Hepatocyte (in vitro differentiated cells): ENCODE measurements at places on chromosomes 7 and 10.

DNA sequence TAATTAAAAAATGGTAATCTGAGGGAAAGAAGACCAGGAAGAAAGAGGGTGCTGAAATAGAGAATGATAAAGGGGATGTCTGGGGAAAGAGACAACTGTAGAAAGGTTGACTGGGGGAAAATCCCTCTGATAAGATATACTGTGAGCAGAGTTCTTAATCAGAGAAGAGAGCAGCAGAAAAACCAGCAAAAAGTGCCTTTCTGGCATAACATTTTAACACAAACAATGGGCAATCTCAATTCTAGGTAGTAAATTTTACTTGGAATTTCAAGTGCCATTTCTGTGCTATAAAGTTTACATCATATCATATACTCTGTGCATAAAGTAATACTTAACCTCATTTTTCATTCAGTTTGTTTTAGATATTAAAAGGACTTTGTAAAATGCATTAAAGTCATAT lies 251.9 kb upstream of the HGF start:
- no peak for DNase-seq

DNA sequence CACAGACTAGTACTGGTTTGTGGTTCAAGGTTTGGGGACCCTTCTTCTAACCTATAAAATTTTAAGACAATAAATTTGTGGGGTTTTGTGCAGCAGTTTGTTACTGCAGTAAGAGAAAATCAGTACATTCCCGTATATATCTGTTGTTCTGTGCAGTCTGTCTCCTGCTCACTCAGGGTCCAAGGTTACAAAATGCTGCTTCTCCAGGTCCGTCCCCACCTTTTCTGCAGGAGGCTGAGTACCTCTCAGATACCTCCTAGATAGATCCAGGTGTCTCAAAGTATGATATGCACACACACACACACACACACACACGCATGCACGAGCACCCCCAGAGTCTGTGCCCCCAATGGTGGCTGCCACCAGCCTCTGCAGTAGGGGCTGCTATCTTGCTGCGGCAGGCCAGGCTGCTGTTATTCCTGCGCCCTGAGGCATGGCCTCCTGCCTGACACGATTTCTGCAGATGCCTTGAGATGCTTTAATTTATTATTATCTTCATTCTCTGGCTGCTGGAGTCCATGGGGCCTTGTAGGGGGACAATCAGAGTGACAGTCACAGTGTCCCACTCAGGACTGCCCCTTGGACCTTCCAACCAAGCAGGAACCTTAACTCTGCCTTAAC lies 25.2 kb upstream of the ASL start:
- DNase-seq: no peak

DNA sequence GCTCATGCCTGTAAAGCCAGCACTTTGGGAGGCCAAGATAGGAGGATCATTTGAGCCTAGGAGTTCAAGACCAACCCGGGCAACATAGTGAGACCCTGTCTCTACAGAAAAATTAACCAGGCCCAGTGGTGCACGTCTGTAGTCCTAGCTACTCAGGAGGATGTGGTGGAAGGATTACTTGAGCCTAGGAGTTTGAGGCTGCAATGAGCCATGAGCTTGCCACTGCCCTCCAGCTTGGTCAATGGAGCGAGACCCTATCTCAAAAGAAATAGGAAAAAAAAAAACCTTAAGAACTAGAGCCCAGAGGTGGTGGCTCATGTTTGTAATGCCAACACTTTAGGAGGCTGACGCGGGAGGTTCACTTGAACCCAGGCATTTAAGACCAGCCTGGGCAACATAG lies 2.2 kb downstream of the STRA8 start:
- DNase-seq: no peak

- peak; percentile 65 for DNase-seq
These were observed 973 bp downstream of the SDK1 start for GRCh38 chr7:3301831-3302618.

DNA sequence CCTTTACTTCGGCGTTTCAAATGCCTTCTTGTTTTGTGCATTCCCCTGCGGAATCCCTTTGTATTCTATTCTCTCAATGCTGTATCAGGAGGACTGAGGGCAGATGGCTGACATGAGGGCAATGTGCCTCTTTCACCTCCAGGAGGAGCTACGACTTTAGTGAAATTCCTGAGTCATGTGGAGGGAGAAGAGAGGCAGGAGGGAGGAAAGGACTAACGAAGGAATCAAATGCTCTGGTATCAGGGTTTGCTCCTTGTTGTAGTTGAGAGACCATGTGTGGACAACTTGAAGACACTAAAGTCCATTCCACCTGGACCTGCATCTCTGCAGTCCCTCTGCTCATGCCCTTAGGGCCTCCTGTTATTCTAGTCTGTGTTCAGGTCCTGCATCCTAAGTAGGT lies 40.2 kb upstream of the PRSS58 start:
- peak; percentile 23 for DNase-seq

DNA sequence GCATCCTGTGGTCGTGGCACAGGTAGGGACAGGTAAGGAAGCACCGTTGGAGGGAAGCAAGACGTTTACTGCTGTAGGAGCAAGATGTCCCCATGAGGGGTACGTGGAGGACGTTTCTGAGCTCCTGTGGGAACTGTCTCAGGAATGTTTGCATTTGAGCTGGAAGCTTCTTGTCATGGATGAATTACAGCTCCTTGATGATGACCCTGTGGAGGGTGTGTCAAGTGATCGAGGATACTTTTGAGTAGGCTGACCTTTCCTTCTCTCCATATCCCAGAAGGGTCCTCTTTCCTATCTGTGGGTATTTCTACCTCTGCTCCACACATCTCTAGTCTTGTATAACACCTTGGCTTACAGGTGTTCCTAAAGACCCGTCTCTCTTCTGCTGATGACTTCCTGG lies 94.8 kb downstream of the PFKFB3 start:
- DNase-seq: no peak

GRCh38 chr7:105015390-105015965 lies 1.5 kb downstream of the KMT2E start:
- peak; percentile 59 for DNase-seq

GRCh38 chr10:126203746-126204145 lies 184.5 kb downstream of the ADAM12 start:
- DNase-seq: no peak

- DNase-seq: peak; percentile 18
These were observed at the start of gene DGKB for GRCh38 chr7:14902589-14903067. DGKB (minus strand) TSS chr7:14902751.

DNA sequence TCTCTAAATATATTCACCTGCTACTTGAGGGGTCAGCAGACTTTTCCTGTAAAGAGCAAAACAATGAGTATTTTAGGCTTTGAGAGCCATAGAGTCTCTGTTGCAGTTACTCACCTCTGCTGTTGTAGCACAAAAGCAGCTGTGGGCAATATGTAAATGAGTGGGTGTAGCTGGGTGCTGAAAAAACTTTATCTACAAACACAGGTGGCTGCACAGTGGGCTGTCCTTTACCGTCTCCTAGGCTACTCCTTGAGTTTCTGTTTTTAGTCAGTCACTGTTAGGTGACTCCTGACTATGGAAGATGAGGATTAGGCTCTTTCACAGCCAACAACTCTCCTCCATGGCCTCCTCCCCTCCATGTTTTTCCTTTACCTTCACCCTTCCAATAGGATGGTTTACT lies 286.1 kb upstream of the C7orf33 start:
- no peak for DNase-seq

- peak; percentile 43 for DNase-seq
These were observed 43.4 kb downstream of the ZNF117 start for GRCh38 chr7:64947252-64948000.

GRCh38 chr7:155620497-155620896 lies 24.0 kb upstream of the RBM33 start:
- DNase-seq: no peak

DNA sequence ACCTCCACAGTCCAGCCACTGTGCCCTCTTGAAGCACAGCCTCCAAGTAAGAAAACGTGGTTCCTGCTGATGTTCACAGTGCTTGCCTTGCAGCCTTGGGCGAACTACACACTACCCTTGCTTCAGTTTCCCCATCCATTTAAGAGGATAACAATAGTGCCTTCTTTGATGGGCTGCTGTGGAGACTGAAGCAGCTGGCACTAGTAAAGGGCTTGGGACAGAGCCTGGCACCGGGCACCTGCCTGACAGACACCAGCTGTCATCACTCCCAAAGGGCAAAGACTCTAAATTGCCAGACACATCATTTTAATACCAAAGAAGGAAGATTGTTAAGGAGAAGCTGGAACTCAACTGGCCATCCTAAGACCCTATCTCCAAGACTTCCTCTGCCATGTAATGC lies 3.1 kb upstream of the C10orf90 start:
- no peak for DNase-seq

- no peak for DNase-seq
These were observed 85.2 kb upstream of the PDSS1 start for GRCh38 chr10:26612151-26612915.

- no peak for DNase-seq
These were observed 1.1 kb downstream of the EFCAB10 start for GRCh38 chr7:105580022-105580740.

DNA sequence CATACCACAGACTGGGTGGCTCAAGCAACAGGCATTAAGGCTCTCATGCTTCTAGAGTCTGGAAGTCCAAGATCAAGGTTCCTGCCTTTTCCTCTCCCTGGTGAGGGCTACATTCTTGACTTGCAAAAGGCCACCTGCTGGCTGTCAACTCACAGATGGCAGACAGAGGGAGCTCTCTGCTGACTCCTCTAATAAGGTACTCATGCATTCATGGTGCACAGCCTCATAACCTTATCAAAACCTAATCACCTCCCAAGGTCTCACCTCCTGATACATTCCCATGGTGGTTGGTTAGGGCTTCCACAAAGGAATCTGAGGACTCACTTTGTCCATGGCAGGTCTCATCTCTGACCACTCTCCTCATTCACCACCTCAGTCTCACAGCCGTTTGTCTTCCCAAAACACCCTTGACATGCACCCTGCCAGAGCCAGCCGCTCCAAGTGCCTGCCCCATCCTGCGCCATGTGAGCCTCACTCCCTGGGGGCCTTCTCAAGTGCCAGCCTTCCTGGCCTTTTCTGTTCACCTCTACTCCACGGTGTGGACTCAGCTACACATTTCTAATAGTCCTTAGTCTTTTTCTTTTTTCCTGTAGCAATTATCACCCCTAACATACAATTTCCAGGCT lies 400.3 kb upstream of the ADARB2 start:
- DNase-seq: peak; percentile 49

DNA sequence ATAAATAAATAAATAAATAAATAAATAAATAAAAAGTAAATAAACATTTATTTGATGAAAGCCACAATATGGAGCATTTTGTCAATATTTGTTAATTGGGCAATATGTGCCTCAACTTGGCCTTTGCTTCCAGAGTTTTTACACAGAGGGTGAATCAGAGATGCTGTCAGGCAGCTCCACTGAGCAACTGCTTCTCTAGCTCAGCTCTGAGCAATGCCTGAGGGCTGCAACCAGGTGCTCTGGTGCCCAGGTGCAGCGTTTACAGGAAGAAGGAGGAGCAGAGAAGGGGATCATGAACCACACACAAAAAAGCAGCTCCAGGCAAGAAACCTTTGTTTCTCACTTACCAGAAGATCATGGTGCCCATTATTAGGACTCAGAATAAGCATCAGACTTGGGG lies 876.2 kb upstream of the AUTS2 start:
- no peak for DNase-seq

DNA sequence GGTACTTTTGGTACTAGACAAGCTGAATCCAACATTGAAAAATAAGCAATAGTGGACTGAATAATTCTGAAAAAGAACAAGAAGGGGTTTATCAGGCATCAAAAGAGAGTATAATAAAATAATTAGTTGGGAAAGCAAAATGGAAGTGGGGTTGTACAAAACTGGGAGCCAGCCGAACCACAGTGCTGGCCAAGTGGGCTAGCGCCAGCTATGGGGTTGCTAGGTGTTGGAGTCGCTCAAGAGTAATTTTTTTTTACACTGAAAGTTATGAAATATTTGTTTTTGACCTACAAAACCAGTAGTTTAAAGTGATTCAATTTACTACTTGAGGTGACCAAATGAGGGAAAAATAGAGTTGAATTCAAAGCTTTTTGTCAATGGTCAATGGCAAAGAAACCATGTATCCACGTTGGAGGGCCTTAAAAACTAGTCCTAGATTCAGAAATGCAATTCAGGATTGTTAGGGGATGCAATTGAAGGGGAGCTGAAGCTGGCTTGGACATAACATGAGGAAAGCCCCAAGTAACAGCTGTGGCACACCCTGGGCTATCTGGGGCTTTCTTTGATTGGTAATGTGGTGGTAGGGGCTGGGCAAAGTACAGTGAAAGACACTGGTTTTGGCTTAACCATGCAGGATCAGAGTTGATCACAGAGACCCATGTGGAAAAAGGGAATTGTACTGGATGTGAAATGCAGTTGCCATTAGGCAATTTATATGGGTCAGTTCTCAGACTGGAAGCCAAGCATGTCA lies 28.3 kb upstream of the MSMB start:
- DNase-seq: no peak

GRCh38 chr7:77661816-77662215 lies 34.4 kb upstream of the RSBN1L start:
- no peak for DNase-seq

DNA sequence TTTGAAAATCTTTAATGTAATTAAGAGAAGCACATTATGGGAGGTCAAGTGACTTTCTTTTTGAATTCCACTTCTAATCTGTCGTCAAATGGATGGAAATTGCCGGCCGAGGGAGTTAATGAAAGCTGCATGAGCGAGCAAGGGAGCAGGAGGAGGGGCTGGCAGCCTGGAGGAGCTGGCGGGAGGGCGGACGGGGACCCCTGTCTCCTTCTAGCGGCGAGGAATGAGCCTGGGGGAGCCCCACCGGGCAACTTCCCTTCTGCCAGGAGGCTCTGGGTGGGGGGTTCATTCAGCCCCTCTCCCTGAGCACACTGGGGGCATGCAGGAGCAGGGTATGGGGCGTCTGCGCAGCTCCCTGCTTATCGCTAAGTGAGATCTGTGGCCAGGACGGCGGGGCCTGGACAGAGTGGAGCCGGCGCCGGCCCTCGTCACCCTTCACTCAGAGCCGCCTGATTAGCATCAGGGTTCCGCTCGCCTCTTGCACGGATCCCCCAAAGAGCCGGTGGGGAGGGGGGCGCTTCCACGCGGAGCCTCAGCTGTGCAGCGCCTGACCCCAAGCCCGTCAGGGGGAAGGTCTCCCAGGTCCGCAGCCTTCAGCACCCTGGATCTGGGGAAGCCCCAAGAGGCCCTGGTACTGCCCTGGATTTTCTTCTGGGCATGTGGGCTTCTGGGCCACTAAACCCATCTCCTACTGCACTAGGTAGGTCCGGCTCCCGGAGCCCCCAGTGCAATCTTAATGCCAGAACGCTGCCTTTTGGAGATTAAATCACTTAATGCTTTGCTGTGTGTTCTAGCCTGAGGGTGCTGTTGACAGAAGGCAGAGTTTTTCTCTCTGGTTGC lies 680.8 kb downstream of the LRMDA start:
- peak; percentile 41 for DNase-seq

GRCh38 chr10:91156196-91156595 lies 64.3 kb upstream of the PCGF5 start:
- no peak for DNase-seq

GRCh38 chr7:153091477-153091876 lies 331.9 kb downstream of the ACTR3B start:
- no peak for DNase-seq

- DNase-seq: peak; percentile 36
These were observed 517.5 kb upstream of the GALNT17 start for GRCh38 chr7:70614237-70615045.

GRCh38 chr10:13351340-13351915 lies 3.3 kb upstream of the SEPHS1 start:
- DNase-seq: no peak
